LHCN-M2 (cell line): ENCODE measurements at places on chromosomes 2 and 18.

DNA sequence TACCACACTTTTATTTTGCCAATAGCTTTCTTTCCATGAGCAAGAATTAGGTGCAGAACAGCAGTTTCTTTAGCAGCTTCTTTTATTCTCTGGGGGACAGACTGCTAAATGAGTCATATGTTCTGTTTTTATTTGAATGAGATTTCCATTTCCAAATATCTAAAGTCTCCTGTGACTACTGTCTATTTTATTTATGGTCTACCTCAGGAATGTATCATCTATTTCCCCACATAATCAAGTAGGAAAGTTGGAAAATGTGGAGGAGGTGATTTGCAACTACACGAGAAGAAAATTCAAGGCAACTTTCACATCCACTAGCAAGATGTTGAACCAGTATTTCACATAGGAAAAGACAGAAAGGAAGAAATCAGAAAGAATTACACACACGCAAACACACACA lies 139.9 kb upstream of the MEX3C start:
- DNase-seq, result peak; percentile 11

DNA sequence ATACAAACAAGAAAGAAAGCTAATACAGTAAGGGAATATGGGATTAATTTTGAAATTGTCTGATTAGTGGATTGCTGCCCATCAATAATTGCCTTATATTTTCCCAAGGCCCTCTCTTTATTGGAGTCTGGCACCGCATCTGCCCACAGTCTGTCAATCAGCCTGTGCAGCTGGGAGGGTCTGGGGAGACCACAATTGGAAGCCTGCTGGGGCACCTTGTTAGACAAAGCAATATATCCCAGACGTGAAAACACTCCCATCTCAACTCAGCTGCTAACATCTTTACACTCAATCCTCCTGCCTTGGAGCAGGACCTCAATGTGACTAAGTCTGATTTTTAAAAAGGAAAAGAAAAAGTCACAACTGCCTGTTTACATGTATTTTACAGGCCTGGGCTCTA lies 258.6 kb downstream of the SRBD1 start:
- no peak for DNase-seq

DNA sequence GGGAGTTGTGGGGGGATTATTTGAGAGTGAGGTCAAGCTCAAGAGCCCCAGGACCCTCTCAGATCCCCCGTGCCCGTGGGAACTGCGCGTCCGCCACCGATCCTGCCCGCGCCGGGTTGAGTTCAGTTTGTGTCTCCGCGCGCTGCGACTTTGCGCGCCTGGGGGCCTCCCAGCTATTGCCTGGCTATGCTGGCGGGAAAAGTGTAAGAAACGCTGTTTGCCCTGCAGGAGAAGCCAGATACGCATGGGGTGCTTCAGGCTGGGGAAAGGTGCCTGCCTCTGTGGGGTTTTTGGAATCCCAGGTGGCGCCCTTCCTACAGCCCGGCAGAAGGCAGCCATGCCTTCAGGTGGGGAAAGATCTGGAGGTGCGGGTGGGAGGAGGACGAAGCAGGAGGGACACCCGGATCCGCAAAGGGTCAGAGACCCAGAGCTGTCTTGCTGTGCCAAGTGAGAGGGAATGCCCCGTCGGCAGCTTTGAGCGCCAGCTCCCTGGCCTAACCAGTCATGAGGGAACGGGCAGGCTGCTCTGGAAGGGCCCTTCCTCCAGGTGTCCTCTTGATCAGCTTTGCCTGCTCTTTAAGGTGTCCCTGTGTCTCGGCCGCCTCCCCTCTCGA lies 22.5 kb downstream of the TEX44 start:
- DNase-seq, result no peak

GRCh38 chr2:221074238-221074637 lies 497.9 kb downstream of the EPHA4 start:
- DNase-seq, result no peak

DNA sequence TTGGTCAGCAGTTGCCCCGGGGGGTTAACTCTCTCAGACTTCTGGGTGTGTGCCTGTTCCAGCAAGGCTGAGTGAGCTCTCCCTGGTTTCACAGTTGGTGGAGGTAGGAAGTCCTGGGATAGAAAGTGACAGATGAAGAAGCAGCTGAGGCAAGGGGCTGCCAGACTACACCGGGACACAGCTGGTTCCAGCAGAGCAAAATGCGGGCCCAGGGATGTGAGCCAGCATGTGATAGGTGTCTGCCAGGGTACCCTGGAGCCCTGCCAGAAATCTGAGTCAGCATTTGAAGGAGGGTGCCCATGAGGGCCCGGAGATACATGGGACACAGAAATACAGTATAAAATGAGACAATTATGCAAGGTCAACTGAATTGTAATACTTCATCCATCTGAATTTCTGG lies 79.3 kb upstream of the LGALSL start:
- peak; percentile 64 for DNase-seq

DNA sequence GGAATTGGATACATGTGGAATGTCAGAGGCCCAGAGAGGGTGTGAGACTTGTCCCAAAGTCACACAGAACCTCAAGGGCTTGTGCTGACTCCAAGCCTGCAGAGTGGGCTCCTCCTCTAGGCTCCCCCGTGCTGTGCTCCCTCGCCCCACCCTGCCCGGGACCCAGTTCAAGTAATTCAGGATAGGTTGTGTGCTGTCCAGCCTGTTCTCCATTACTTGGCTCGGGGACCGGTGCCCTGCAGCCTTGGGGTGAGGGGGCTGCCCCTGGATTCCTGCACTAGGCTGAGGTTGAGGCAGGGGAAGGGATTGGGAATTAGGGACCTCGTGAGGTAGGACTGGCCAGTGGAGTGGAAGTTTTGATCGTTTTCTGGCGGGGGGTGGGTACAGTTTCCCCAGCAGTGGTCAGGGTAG lies 2.8 kb downstream of the CTDSP1 start:
- DNase-seq, result no peak
